ENCODE measurements at places on chromosomes 16 and 17.

DNA sequence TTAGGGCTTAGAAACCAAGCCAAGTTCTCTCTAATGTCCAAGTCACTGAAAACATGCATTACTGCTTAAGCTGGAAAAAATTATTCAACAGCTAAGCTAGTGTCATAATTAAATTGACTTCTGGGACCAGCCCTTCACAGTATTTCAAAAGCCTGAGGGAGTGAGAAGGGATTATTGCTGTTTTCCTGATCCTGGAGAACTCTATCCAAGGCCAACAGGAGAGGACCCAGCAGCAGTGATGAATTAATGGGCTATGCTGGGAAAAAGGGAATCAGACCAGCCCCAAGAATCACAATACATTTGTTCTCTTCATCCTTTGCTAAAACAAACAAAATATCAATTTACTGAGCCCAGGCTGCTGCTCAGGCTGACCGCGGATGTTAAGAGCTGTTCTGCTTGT, 34.5 kb upstream of the CLEC3A start:
- no peak for DNase-seq

DNA sequence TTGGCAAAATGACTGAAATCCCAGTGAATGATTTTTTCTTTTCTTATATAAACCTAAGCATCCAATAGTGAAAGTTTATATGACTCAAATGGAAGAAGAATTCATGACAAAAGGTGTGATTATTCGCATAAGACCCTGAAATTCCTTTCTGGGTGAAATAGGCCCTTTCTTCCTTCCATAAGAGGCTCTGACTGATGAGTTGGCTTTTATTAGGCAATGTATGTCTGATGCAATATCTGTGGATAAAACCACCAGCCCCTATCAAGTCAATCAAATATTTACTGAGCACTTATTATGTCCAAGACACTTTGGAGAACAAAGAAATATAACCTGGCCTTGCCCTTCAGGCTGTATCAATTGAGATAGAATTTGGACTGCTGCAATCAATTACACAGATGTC, 316.6 kb downstream of the CDH13 start:
- no peak for DNase-seq

GRCh38 chr16:17885659-17886207, 415.0 kb upstream of the XYLT1 start:
- no peak for DNase-seq

DNA sequence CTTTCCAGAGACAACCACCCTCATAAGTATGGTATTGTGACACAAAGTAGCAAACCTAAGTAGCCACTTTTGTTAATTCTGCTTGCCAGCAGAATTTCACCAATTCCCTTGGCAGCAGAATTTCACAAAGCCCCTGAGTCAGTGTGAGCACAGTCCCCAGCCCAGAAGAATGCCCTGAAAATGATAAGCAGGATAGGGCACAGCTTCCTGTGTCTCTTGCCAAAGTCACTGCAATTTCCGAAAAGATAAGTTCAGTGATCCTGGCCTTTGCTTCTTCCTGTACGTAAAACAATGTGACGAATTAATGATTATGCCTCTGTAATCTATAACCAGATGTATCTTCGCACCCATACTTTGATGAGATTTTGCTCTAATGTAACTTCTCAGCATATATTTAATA, 16.0 kb upstream of the WIPF2 start:
- no peak for DNase-seq

DNA sequence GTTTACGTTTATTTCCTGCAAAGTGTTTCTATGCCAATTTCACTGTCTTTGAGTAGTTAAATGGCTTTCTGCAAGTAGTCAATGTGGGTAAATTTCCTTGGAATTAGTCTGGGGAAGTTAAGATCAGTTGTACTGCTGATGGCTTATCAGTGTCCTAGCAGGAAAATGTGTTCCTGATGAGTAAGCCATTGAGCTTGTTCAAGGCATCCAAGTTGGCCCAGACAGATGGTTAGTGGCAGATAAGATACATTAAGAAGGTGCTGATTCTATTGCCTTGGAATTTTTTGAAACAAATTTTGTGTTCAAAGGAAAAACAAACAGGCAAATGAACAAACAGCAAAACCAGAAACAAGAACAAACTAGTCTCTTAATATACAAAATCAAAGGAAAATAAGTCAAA, 258.4 kb downstream of the MAP2K6 start:
- no peak for DNase-seq

Data from inflammatory macrophage treated with lipopolysaccharide for 4 hours (primary cell).